CD4-positive, alpha-beta T cell treated with Interleukin-17A for 4 hours (primary cell): ENCODE measurements at places on chromosomes 11 and 22.

GRCh38 chr22:36180038-36180880 is 19.7 kb upstream of the APOL3 start:
- DNase-seq = peak; percentile 94

DNA sequence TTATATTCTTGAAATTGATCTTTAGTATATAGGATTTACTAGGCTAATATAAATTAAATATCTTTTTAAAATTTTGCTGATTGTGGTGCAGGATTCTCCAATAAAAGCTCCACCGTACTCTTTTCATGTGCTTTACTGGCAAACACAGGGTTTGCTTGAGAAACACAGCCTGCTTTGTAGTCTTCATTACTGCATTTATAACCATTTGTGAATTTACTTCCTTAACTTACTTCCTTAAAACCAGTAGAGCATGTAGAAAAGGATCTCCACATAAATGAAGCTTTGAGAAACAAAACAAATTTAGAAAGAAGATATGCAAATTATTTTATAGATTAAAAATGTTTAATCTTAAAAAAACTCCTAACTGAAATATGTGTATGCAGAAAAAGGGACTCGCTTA is 28.8 kb downstream of the SWAP70 start:
- DNase-seq = no peak

DNA sequence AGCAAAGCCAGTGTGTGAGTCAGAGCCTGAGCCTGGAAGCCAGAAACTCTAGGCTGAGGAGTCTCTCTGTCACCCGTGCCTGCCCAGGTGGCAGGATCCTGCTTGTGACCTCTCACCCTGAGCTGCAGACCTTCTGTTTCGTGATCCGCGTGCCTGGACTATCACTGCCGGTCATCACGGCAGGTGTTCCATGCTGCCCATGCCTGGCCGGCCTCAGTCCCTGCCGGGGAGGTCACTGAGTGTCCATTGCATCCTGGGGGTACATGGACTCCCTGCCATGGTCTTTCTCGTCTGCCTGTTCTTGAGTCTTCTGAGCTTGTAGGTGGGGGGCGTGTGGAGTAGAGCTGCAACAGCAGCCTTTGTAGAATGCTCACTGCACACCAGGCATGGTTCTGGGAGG is 1032.4 kb downstream of the TBC1D22A start:
- no peak for DNase-seq

- DNase-seq = no peak
These were observed 190.5 kb downstream of the C11orf87 start for GRCh38 chr11:109612496-109612895.
